Left lobe of liver (tissue), 2 donors: ENCODE measurements at places on chromosomes 3 and 15. TPM values are rescaled to one million over a fixed set of nuclear protein-coding genes. Genes with fewer than 3 reads are reported as not detected.

The ACTRT3 gene
- total RNA-seq, result 1.6 TPM

DNA sequence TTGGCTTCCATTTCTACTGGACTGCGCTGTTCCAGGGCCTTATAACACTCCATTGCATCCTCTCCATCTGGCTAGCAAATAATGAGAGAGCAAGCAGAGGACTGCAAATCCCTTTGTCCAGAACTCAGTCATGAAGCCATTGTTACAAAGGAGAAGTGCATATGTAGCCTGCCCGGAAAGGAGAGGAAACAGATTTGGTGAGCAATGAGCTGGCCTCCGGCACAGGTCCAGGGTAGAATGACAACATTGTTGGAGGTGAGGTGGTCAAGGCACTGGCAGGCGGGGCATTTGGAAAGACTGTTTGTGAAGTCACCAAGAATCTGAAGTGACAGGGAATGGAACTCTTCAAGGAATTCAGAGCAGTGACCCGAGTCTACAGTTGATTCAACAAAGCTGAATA is 25.0 kb upstream of the ATP1B3 start:
- no peak for DNase-seq

- DNase-seq, result no peak
Measured at GRCh38 chr15:61188168-61188567, 40.9 kb downstream of the RORA start.

- no peak for DNase-seq
Measured at GRCh38 chr3:164620956-164621355, 457.3 kb downstream of the SI start.

DNA sequence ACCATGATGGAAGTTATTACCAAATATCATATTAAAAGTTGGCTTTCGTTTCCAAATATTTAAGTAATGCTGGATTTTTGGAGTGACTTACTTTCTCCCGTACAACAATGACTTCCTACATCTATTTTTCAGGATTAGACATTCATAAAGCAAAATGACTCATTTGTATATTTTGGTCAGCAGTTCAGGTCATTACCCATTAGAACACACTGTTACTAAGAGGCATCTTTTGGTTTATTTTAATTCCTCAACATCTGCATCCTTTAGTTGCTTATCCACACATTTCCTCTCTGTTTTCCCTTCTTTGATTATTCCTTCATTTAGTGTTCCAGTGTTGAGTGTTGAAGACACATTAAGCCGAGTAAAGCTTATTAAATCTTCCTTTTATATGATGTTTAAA is 348.2 kb downstream of the NAALADL2 start:
- DNase-seq, result no peak

GRCh38 chr15:37016231-37016630 is 84.1 kb downstream of the MEIS2 start:
- DNase-seq, result no peak

DNA sequence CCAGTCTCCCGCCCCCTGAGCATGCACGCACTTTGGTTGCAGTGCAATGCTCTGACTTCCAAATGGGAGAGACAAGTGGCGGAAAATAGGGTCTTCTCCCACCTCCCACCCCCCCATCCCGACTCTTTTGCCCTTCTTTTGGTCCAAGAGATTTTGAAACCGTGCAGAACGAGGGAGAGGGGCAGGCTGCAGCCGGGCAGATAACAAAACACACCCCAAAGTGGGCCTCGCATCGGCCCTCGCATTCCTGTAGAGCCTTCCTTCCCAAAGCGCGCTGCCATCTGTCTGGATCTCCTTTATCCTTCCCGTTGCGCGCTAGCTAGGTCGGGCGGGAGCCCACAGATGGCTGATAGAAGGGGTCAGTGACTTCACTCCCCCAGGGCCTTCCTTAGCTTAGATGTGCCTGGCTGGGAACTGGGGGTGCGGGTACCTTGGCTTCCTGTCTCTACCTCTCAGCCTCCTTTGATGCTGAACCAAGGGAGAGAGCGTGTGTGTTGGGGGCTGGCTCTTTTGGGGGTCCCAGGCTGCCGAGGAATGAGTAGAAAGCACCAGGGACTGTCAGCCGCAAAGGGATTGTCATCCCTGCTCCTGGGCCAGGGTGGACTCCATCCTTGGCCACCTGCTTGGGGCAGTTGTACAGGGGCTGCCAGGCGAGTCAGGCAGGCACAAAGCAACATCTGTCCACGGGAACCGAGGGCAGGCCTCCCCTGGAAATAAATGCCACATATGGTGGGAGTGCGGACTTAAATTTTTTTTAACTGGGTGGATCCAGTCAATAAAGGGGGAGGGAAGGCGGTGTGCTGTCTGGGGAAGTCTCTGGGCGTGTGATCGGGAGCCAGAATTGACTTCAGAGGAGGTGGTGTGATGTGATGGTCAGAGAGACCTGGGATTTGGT is 1.8 kb downstream of the SMAD3 start:
- no peak for DNase-seq
